ENCODE measurements at places on chromosomes 5 and 9.
A peak's percentile ranks its signal among the peaks of the same experiment; 100 is the strongest.

GRCh38 chr5:37198842-37199241, 50.3 kb downstream of the CPLANE1 start:
- DNase-seq: no peak

DNA sequence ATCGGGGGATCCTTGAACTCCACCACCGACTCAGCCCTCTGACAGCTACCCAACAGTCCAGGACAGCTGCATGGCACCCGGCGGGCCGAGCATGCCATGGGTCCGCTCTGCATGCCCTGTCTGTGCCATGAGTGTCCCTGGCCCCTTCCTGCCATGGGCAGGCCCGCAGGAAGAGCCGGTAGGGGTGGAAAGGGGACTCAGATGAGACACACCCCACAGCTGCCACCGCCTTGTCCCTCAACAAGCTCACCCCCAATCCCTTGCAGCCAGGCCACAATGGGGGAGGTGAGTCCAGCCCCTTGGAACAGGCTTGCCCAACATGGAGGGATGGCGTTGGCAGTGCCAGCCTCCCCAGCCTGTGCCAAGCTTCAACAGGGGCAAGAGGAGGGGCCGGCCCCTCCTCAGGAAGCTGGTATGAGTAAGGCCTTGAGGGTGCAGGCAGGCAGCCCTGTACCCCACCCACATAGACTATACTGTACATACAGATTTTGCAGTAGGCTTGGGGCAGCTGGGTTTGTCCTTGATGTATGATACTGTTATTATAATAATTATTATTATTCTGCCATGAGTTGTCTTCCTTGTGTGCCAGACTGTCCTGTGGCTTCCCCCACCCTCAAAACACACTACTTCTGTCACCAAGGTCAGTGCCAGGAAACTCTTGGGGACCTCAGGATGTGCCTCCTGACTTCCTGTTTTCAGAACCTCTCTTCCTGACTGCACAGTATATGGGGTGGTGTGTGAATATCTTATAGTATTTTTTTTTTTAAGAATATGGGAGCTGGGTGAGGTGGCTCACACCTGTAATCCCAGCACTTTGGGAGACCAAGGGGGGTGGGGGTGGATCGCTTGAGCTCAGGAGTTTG, 12.0 kb upstream of the SLC34A1 start:
- peak; percentile 43 for DNase-seq

DNA sequence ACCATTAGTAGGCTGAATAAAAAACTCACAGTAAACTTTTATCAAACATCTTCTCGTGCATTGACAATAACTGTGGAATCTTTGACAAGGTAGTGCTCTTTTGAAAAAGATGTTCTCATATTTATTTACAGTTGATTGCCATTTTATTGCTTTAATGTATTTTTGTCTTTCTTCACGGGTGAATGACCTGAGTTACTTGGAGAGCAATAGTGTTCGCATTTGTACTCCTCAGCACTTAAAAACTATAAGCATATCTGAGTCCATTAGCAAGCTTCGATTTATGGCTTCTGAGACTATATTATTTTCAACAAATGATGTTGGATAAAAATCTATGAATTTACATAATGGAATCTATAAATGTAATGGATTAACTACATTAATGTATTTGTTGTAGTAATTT, 1012.3 kb downstream of the CDH9 start:
- no peak for DNase-seq

DNA sequence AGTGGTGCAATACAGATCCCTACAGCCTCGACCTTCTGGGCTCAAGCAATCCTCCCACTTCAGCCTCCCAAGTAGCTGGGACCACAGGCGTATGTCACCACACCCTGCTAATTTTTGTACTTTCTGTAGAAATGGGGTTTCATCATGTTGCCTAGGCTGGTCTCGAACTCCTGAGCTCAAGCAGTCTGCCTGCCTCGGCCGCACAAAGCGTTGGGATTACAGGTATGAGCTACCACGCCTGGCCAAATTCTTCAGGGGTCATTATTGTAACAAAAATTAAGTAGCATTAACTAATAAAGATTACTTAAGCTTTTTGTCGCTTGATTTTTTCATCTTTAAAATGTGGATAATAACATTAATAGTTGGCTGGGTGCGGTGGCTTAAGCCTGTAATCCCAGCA, 195.3 kb upstream of the IER5L start:
- no peak for DNase-seq

- DNase-seq: no peak
Observed at GRCh38 chr5:150641006-150641570, 628 bp downstream of the SYNPO start.

DNA sequence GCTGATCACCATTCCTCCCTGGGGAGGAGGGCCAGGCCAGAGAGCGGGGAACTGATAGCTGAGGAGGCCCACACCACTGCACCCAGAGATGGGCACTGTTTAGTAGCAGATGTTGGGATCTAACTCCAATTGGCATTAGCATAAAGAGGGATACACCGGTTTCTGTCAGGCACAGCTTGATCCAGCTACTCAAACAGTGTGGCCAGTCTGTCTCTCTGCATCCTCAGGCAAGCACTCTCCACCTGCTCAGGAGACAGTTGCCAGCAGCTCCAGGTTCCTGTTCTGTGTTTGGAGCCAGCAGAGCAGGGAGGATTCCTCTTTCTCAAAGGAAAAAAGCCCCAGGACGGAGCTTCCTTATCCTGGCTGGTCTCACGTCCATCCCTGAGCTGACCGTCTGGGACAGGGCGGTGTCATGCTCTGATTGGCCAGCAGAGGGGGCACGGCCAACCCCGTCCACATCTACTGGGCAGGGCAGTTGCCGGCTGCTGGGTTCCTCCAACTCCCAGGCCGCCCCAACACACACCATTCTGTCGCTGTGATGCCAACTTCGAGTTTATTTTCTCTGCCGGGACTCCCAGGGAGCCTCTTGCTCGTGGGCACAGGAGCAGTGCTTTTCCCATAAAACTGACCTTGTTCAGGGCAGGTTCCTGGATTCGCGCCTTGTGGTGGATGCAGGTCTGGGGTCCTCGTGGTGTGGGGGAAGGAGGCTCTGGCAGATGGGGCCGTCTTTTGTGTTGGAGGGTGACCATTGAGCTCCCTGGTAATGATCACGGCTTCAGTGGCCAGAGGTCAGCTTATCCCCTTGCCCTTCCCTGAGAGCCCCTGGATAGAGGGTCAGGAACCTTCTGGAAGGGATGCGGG, 47.9 kb downstream of the COL5A1 start:
- DNase-seq: peak; percentile 93

All from endodermal cell (in vitro differentiated cells).